ENCODE measurements at places on chromosomes 12 and 14.

GRCh38 chr12:13288937-13289652 is 92.6 kb downstream of the EMP1 start:
- no peak for DNase-seq

GRCh38 chr12:123655420-123655819 is 15.5 kb upstream of the TCTN2 start:
- DNase-seq: no peak

DNA sequence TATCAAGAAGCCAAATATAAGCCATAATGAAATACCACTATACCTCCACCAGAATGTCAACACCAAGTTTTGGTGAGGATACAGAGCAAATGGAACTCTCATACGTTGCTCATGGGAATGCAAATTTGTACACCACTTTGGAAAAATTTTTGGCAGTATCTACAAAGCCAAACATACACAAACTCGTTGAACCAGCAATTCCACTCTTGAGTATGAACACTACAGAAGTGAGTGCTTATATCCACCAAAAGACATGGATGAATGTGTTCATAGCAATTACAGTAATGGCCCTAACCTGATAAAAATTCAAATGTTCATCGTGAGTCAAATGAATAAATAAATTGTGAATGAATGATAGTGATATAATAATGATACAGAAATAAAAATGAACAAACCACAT is 24.8 kb downstream of the C12orf71 start:
- no peak for DNase-seq

- no peak for DNase-seq
These were observed 59.1 kb downstream of the RASSF3 start for GRCh38 chr12:64669270-64669842.
